ENCODE measurements at places on chromosomes 2 and 18.

GRCh38 chr2:37886745-37887144 is 38.3 kb upstream of the RMDN2 start:
- peak; percentile 89 for DNase-seq

DNA sequence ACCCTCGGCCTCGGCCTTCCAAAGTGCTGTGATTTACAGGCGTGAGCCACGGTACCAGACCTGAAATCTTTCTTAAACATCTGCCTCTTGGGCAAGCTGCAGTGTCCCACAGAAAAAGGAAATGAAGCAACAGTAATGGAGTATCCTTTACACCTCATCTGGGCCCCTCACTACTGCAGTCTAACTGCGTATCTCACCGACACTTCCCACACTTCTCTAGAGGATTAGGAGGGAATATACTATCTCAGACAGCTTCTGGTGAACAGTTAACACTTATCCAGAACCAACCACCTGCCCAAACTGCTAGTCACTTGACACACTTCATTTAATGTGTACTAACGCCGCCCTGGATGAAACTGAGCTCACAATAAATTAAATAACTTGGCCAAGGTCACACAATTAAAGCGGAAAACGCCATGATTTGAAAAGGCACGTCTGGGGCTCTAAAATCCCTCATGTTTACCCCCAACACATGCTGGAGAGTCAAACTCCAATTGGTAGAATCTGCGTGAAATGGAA is 993 bp downstream of the COX7A2L start:
- DNase-seq, result no peak

DNA sequence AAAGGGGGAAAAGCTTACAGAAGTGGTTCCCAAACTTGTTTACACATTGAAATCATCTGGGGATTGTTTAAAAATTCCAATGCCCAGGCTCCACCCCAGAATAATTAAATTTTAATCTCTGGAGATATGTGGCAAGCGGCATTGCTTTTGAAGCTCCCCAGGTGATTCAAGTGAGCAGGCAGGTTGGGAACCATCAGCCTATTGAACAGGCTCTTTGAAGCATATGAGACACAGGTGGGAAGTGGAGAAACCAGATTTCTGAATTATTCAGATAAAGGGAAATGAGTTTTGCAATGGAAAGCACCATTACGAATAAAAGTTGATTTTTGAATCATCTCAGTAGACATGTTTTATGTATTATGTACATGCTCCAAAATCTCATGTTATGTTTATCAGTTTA is 57.6 kb upstream of the NOSTRIN start:
- DNase-seq, result no peak

GRCh38 chr18:9726175-9726574 is 18.1 kb downstream of the RAB31 start:
- no peak for DNase-seq

DNA sequence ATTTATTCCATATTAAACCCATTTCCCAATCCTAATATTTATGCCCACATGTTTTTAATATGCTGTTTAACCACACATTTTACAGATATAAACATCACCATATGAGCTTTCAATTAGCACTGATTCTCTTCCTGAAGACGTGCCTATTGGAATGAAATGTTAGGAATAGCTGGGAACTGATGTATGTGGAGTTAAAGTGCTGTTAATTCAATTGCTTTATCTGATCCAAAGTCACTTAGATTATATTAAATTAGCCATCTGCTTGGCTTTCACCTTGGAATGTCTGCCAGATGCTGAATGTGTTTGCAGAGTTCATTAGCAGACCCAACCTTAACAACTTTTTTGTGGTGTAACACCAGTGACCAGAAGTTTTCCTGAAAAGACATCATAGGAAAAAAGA is 942.9 kb upstream of the KLHL29 start:
- no peak for DNase-seq

DNA sequence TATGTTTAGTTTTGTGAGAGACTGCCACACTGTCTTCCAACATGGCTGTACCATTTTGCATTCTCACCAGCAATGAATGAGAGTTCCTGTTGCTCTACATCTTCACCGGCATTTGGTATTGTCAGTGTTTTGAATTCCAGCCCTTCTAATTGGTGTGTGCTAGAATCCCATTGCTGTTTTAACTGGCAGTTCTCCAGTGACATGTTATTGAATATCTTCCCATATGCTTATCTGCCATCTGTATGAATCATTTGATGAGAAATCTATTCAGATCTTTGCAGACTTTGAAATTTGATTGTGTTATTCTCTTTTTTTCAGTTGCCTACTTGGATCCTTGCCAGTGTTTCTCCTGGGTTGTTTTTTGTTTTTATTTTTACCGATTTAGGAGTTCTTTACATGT is 99.0 kb downstream of the SNTG2 start:
- peak; percentile 73 for DNase-seq

GRCh38 chr2:223846515-223846914 is 9.1 kb upstream of the AP1S3 start:
- peak; percentile 69 for DNase-seq

DNA sequence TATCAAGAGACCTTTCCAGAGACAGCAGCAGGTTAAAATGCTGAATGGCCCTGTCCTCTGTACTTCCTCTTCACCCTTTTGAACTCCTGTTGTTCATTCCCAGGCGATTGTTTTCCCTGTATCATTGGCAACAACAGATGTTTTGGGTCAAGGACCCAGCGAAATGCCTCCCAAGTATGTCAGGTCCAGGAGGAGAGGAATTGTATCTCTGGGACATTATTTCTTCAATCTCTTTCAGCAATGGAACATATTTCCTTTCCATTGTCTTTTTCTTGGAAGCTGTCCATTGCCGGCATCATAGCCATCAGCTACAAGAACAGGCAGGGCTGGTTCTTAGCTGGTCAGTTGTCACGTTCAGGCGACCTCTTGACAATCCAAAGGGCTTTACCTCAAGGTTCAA is 76.2 kb downstream of the NRP2 start:
- no peak for DNase-seq

DNA sequence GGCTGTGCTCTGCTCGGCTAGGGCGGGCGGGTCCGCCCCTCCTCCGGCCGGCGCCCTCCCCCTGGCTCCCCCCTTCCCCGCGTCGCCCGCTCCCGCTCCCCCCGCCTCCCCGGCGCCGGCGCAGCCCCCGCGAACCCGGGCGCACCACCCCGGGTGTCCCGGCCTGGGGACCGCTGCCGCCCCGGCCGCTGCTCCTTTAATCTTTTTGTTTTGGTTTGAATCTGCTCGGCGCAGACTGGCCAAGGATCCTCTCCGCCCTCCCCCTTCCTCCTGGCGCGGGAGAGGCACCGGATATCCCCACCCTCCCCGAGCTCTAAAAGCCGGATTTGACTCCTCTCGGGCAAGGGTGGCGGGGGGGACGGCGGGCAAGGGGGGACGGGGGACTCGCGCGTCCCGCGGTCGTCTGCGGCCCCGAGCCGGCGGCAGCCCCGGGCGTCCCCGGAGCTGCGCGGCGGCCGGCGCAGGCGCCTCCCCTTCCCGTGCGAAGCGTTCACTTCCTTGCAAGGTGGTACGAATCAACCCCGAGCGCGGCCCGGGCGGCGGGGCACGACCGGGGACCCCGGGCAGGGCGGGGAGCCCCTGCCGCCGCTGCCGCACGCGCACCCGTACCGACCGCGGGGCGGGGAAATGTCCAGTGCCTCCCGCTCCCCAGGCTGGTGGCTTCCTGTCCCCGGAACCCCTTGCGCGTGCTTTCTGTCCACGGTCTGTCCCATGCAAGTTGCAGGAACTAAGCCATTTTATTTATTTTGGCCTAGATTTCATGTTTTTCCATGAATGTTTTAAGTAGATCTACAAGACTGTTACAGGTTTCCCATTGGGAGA is at the start of gene PTGR3:
Gene PTGR3, minus strand, starts transcription at position 11 of the 822 bp plus-strand sequence. CDS start 81 bp downstream, outside the sequence.
- DNase-seq, result peak; percentile 79

- DNase-seq, result no peak
Measured at GRCh38 chr2:185522472-185522871, 216.1 kb upstream of the FSIP2 start.

DNA sequence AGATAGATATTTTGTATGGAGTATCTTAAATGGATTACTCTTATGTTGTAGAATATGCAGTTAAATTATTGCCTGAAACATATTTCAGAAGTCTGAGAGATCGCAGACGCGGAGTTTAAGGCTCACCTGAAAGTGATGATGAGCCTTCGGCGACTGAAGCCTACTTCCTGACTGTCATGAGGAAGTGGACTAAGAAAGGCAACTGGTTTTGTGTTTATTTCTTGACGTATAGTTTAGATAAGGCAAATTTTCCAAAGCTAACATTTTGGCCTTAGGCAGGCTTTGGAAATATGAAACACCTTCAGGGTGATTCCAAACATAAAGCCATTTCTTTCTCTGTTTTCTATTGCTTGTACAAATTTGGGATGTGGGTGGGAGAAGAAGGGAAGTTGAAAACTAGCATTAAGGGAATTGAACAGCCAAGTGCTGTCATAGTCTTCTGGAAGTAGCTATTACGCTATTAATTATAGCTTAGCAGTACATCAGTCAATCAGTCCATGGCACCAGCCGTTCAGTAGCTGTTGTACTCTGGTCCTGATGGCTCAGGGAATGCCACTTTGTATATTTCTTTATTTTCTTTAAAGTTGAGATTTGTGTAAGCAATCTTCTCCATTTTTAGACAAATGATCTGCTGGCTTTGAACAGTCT is 1.5 kb downstream of the GRHL1 start:
- DNase-seq, result no peak

DNA sequence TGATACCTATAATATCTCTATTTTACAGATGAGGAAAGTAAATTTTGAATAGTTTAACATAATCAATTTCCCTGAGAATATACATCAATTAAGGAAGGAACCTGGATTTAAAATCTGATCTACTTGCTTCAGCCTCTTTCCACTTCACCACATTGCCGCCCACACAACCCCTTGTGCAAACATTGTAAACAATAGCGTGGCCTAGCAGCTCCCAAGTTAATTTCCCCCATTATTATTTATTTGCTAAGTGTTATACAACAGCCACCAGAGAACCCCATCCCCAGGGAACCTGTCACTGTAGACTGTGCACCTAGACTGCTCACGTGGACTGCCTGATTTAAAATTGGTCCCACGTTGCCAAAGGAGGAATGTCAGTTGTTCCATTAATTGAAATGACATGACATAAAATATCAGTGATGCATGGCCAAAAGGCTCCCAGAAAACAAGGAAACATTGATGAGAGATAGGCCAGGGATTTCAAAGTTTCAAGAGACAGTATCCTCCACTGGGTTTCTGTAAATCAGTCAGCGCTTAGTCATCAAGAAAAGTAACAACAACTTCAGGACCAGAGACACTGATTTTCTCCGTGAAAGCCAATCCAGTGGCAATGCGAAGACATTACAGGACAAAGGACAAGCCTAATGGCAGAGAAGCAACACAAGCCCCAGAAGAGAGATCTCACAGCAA is 41.3 kb downstream of the SCG2 start:
- no peak for DNase-seq

DNA sequence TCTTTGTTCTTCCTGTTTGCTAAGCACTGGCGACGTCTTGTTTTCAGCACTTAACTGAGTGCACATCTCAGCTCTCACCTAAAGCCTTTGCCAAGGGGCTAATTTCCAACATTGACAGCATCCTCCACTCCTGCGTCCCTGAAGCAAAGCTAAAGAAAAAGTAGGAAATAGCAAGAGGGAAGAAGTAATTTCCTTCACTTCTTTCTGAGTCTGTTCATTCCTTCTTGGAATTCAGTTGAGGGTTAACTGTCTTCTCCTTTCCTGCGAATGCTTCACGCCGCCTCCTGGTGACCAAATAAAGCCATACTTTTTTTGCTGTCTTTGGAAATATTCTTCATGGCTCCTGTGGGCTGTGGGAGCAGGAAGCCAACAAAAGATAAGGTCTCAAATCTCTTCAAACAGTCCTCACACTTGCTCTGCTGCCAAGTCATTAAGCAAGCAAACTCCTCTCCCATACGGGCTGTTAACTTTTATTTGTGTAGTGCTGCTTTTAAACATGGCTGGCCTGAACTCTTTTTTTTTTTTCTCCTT is 100.9 kb downstream of the DPP10 start:
- DNase-seq, result peak; percentile 11

DNA sequence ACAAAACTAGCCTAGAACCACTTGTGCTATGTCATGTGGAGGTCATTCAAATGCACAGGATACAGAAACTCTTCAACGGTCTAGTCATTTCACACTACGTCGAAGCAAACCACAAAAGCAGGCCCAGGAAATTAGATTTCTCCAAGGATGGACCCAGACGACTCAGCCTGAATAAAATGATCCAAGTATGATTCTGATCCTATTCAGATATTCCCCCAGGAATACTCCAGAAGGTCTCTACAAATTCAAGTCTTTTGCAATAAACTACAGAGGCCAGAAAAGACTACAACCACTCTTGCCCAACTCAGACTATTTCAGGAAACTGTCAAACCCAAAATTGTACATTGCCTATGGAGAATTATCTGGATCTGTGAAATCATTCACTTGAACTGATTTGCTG is 422.5 kb downstream of the METTL4 start:
- peak; percentile 67 for DNase-seq

DNA sequence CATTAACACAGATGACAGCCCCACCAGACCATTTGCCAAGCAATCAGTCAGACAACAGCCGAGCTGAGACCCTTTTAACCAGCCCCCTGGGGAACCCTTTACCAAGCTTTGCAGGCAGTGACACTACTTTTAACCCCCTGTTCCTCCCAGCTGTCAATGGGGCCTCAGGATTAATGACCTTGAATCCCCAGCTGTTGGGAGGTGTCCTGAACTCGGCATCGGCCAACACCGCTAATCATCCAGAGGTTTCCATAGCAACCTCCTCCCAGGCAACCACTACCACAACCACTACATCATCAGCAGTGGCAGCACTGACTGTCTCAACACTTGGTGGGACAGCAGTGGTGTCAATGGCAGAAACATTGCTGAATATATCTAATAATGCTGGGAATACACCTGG is 160.9 kb upstream of the EPC2 start:
- peak; percentile 3 for DNase-seq

DNA sequence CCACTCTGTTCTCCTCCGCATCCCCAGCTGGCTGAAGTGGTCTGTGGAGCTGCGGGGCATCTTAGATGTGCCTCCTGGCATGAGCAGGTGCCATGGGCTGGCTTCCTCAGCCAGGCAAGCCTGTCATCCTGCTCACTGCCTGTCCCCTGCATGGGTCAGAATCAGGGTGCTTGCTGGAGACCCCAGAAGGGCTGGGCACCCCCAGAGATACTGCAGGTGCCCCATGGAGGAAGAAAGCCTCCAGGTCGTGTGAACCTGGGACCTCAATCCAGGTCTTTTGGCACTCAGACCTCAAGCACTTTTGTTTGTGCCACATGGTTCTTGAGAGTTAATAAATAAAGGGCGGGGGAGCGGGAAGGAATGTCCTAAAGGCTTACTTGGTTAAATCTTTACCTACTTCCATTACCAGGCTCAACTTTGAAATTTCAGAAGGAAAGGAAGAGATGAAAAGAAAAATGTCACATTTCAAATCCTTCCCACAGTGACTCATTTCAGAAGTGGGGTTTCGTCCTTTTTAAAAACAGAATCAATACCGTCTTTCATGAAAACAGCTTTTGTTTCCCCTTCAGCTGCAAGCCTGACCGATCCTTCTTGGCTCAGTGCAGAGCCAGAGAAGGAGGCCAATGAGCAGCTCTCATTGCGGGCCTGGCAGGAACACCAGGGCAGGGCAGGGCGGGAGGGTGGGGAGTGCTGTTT is 69.9 kb downstream of the RHOB start:
- no peak for DNase-seq

GRCh38 chr2:141063406-141063805 is 1067.4 kb downstream of the LRP1B start:
- DNase-seq, result no peak
